ENCODE measurements at places on chromosomes 12 and 14.
A peak's percentile ranks its signal among the peaks of the same experiment; 100 is the strongest.

- no peak for DNase-seq
These were observed 66.8 kb downstream of the ADGRD1 start for GRCh38 chr12:131020326-131021153.

GRCh38 chr14:76977793-76978720, 50.5 kb downstream of the IRF2BPL start:
- no peak for DNase-seq

GRCh38 chr12:109126784-109127183, 10.4 kb downstream of the ACACB start:
- DNase-seq = no peak

- no peak for DNase-seq
These were observed 1468.5 kb upstream of the TMEM132C start for GRCh38 chr12:126798449-126798848.

- no peak for DNase-seq
These were observed 82.0 kb downstream of the SLC16A7 start for GRCh38 chr12:59677857-59678256.

GRCh38 chr14:102200690-102201352, 61.1 kb downstream of the WDR20 start:
- no peak for DNase-seq

GRCh38 chr14:54781961-54782750, 120.5 kb downstream of the GCH1 start:
- no peak for DNase-seq

DNA sequence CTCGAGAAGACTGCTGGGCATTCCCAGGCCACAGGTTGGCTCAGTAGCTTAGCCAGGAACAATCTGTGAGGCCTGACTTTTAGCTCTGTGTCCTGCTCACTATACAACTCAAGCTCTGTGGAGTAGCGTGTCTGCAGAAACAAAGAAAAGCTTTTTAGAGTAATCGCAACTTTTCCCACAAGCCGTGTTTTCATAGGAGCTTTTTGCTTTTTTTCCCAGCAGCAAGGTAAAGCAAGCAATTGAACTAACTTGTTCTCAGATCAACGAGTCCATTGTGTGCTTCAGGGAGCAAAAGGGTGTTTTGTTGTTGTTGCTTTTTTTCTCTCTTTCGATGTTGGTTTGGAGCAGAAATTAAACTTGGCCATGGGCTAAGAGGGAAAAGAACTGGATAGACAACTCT, 97.3 kb upstream of the BCL2L14 start:
- DNase-seq = no peak

DNA sequence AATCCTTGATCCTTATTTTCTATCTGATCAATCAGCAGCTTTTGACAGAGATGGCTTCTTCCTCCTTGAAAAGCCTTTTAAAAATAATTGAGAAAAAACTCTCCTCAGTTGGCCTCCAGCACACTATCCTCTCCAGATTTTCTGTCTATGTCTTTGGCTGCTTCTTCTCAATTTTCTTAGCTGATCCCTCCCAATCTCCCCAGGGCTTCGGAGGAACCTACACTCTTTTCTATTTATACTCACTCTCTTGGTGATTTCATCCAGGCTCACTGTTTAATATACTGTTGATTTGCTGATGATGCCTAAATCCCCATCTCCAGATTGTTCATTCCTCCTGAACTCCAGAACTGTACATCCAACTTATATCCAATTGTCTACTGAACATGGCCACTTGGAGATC, 54.8 kb downstream of the RDH12 start:
- DNase-seq = no peak

DNA sequence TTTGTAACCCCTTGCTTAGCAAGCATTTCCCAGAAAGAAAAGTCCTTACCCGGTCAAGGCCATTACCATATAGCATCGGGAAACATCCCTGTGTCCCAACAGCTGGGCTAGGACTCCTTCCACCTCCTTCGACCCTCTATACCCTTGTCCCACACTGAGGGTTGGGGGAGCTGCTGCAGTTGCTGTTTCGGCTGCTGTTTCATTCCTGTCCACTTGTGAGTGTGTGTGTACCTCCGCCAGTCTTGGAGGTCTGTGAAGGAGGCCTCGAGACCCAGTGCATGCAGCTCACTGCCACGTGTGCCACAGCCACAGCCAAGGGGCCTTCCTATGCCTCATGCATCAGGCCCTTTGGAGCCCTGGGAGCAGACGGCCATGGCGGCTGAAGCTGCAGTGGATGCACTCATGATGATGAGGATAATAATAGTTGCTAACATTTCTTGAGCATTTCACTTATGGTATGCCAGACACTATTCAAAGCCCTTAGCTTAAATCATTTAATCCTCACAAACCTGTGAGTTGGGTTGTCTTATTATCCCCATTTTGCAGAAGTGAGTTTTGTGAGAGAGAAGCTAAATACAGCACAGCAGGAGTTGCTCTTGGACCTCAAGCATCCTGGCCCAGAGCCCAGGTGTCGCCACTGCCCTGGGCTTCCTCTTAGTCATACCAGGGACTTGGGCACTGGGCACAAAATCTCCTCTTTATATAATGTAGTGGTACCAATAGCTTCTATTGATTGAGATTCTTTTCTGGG, 156.5 kb downstream of the PRKCH start:
- DNase-seq = no peak

- peak; percentile 78 for DNase-seq
These were observed 4.7 kb upstream of the CRIP1 start for GRCh38 chr14:105481886-105482457.

- no peak for DNase-seq
These were observed 15.1 kb downstream of the LRTM2 start for GRCh38 chr12:1835211-1836131.

GRCh38 chr12:7190268-7191055, 976 bp downstream of the PEX5 start:
- DNase-seq = peak; percentile 30

GRCh38 chr12:104590022-104590421, 133.3 kb downstream of the CHST11 start:
- DNase-seq = no peak

DNA sequence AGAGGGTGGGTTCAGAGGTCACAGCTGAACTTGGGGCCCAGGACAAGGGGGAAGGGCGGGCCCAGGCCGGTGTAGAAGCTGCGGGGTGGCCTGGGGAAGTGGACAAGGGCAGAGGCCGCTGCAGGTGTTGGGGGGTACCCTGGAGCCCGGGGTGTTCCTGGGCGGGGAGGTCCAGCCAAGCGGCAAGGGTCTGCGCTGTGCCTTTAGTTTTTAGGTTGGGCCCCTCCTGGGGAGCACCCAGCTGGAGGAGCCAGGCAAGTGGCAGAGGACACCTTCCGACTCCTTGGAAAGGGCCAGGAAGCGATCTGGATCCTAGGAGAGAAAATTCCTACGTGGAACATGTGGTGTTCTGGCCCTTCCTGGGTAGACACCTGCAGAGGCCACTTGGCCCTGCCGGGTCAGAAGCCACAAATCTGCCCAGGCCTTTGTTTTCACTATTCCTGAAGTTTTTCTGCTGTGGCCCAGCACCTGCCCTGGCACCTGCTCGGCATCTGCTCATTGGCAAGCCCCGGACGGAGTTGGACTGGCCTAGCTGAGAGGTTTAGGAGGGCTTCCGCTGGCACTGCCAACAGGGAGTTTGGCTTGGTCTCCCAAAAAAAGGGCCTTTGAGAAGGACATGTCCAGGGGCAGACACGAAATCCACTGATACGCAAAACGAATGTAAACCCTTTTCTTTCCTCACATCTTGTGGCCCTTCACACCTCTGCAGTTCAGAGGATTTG, 61.1 kb downstream of the SMUG1 start:
- no peak for DNase-seq

GRCh38 chr12:95440401-95440800, 33.6 kb upstream of the METAP2 start:
- no peak for DNase-seq

DNA sequence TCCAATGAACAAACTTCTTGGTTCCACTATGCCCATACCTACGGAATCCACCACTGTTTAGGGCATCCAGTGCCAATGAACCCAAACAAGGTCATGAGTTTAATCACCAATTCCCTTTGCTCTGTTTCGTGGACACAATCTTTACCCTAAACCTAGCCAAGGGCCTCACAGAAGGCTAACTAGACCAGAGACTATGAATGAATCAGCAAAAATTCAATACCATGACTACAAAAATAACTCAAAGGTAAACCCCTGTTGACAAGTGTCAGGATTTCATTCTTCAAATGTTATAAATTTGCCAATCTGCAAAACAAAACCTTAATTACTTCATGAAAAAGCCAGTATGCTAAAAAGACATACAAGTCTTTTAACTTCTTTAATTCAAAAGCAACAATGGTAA, 96.7 kb downstream of the CEP128 start:
- DNase-seq = no peak

- no peak for DNase-seq
These were observed 40.5 kb downstream of the MED13L start for GRCh38 chr12:116236976-116237375.

DNA sequence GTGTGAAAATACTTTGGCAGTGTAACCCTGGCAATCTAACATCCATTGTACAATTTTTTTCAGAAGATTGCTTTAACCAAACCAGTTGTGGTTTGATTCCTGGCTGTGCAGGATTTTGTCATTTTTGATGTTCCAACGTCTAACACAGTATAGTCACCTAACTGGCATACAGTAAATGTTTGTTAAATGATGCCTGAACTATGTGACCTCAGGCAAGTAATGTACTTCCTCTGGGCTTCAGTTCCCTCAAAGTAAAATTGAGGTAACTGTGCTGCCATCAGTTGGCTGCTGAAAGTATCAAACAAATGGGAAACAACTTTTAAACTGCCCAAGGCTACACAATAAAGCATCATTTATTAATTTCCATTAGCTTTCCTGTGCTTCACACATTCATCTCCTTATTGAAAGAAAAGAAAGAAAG, 4.3 kb downstream of the TM7SF3 start:
- DNase-seq = no peak

- no peak for DNase-seq
These were observed 61.0 kb upstream of the CLEC14A start for GRCh38 chr14:38316922-38317321.

DNA sequence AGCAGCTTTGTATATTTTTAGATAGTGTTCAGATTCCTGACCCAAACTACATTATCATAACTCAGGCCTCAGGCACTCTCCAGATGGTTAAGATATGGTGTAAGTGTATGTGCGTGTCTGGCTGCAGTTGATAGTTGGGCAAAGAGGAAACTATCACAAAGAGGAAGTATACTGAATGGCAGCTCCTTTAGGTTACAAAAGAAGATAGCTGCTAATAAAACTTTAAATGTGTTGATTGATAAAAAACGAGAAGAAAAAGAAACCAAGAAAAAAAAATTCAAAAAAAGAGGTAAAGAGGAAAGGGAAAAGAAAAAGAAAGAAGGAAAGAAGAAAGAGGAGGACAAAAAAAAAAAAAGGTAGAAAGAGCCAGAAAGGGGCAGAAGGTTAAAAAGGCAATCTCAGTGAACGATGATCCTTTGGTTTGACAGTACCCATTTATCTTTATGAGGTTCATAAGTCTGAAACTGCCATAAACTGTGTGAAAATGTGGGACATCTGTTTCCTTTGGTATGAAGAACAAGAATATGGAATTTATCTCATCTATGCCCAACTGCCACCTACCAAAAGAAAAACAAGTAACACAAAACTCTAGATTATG, 42.2 kb downstream of the TAOK3 start:
- DNase-seq = no peak

GRCh38 chr14:55912344-55912743, 205.9 kb upstream of the PELI2 start:
- no peak for DNase-seq

DNA sequence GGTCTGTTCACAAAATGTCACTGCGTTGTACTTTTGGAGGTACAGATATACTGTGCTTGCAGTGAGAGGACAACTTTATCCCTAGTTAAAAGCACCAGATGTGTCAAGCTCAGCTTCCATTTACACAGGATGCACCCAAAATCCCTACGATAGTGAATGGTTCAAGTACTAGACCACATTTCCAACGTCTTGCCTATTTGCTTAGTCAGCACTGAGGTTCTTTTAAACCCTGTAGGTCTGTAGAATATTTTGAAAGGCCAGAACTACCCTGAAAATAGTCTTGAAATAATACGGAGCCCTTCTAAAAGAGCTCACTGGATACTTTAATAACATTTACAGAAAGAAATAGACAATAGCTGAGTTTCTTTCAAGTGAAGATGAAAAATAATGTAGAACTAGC, 466.1 kb downstream of the FUT8 start:
- no peak for DNase-seq

DNA sequence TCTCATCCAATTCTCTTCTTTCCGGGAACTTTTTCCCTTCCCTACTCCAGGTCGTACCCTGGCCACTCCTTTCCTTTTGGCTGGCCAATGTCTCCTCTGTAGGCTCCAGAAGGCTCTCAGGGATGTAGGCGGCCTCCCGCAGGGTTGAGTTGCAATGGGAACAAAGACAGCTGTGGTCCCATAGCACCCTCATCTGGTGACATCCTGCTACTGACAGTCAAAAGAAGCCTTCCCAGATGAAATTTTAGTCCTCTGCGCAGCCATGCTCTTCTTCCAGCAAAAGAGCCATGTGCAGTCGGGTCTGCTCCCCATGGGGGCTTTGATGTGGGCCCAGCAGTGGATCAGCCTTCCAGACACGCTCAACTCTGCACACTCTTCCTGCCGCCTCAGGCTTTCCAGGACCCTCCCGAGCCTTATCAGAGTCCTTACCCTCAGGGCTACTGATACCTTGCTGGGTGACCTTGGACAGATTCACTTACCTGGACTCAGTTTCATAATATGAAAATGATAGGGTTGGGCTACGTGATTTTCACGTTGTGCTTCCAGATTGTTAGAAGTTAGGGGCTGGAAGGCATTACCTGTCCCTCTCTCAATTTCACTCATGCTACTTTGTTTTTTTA, 5.5 kb upstream of the CELA1 start:
- peak; percentile 84 for DNase-seq

DNA sequence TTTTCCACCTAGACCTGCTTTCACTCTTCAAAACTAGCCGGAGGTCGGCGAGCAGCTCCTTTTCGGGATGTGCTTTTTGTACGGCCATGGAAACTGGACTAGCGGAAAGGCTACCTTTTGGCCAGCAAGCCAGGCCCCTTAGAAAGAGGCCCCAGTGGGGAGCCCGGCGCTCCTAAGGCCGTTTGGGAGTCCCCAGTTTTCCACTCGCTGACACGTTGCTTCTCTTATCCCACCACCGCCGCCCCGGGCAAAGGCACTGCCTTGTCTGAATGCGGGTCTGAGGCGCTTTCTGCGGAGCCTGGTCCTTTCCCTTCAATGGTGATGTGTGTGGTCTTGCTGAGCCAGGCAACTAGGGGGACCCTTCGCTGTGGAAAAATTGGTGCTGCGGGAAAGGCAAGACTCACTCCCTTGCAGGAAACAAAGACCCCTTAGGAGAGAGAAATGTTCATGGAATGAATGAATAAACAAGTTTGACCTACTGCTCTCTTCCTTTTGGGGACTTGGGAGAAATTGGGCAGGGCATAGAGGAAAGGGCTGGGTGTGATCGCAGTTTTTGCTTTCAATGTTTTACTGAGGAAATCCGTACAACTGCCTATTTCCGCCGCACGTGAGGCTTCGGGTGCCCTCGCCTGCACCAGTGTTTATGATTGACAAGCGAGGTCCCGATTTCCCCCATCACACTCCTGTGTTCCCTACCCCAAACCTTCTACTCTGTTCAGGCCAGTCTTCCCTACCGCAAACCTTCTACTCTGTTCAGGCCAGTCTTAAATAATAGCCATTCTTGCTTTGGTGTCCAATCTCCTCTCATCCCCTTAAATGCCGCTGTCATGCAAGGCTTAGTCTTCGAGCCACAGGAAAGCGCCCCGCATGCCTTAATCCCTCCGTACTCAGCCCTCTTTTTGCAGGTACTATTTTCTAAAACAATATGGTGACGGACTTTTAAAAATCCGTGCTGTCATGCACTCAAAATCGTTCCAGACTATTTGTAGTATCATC, 1.0 kb upstream of the SLC38A2 start:
- no peak for DNase-seq

- no peak for DNase-seq
These were observed 100.6 kb downstream of the NINJ2 start for GRCh38 chr12:562634-563033.

Data from NT2/D1 (cell line).